ENCODE measurements at places on chromosomes 3 and 15.

- DNase-seq: no peak
These were observed 512.7 kb downstream of the SHQ1 start for GRCh38 chr3:72335458-72336095.

- no peak for DNase-seq
These were observed 328.5 kb downstream of the NAALADL2 start for GRCh38 chr3:175187586-175187985.

- DNase-seq: no peak
These were observed 24.3 kb downstream of the NDUFAF1 start for GRCh38 chr15:41377978-41378377.

- no peak for DNase-seq
These were observed 11.1 kb upstream of the PSTPIP1 start for GRCh38 chr15:76983590-76984375.

DNA sequence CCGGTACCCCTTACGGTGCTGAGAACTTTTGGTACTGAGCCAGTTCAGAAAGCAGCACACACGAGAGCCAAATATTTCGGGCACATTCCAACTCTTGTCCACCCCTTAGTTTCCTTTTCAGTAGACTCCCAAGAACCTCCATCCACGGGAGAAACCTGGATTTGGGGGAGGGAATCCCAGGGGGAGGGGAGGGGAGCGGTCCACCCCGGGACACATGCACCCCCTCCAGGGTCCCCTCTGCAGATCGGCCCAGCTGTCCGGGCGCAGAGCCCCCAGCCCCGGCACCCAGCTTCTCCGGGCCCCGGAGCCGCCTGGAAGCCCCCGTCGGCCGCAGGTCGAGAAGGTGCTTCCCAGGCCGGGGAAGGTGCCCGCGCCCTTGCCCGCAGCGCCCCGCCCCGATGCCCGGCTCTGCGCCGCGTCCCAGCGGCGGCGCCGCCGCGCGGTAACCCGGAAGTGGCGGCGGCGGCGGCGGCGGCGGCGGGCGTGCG lies 455 bp upstream of the ABHD17C start:
- no peak for DNase-seq

DNA sequence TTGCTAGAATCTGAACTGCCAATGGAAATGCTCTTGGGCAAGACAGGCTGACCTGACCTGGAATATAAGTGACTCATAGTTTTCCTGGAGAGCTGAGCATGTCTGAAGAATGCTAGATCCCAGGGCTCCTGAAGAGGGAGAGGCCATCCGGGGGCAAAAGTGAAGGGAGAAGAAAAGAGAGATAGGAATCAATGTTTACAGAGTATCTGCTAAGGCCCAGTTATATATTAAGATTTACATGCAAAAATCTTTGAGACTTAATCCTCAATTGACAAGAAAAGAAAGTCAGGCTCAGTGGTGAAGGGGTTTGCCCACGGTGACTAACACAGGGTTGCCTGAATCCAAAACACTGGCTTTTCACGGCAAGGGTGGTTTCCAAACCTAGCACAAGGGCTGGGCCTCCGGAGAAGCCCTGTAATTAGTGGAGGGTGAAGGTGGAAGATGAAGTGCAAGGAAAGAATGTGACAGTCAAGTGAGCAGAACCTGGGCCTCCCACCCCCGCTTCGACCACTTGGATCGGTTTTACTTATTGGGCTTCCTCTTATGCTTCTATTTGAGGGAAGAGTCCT lies 91.7 kb upstream of the FGF12 start:
- DNase-seq: no peak

GRCh38 chr3:126373682-126374601 lies 16.7 kb upstream of the KLF15 start:
- DNase-seq: no peak

DNA sequence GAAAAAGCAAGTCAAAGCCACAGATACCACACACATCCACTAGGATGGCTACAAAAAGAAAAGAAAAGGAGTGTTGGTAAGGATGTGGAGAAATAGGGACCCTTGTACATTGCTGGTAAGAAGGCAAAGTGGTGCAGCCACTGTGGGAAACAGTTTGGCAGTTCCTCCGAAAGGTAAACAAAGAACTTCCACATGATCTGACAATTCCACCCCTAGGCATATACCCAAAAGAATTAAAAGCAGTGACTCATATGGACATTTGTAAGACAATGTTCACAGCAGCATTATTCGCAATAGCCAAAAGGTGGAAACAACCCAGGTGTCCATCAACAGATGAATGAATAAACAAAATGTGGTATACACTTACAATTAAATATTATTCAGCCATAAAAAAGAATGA lies 22.2 kb upstream of the GMPPB start:
- no peak for DNase-seq

GRCh38 chr15:73022161-73022560 lies 30.1 kb upstream of the NEO1 start:
- peak; percentile 34 for DNase-seq

DNA sequence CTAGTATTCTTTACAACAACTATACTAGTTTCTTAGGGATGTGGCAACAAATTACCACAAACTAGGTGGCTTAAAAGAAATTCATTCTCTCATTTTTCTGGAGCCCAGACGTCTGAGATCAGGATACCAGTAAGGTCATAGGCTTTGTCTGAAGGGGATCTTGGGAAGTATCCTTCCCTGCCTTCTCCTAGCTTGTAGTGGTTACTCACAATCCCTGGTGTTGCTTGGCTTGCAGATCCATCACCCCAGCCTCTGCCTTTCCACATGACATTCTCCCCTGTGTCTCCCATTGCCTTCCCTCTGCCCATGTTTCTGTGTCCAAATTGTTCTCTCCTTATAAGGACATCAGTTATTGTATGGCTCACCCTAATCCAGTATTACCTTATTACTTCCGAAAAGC lies 24.3 kb upstream of the CLDN1 start:
- no peak for DNase-seq

GRCh38 chr15:48021336-48022086 lies 99.3 kb upstream of the SLC24A5 start:
- DNase-seq: no peak

DNA sequence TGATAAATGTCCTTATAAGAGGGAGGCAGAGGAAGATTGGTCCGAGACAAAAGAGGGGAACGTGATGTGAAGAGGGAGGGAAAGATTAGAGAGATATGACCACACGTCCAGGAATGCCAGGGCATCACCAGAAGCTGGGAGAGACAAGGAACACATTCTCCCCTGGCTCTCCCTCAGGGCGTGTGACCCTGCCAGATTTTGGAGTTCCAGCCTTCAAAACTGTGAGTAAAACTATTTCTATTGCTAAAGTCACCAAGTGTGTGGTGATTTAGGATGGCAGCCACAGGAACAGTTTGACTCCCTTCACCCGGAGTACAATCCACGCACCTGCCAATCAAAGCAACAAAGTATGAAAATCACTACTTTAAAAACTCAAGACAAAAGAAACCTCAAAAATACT lies 32.1 kb upstream of the TJP1 start:
- no peak for DNase-seq

DNA sequence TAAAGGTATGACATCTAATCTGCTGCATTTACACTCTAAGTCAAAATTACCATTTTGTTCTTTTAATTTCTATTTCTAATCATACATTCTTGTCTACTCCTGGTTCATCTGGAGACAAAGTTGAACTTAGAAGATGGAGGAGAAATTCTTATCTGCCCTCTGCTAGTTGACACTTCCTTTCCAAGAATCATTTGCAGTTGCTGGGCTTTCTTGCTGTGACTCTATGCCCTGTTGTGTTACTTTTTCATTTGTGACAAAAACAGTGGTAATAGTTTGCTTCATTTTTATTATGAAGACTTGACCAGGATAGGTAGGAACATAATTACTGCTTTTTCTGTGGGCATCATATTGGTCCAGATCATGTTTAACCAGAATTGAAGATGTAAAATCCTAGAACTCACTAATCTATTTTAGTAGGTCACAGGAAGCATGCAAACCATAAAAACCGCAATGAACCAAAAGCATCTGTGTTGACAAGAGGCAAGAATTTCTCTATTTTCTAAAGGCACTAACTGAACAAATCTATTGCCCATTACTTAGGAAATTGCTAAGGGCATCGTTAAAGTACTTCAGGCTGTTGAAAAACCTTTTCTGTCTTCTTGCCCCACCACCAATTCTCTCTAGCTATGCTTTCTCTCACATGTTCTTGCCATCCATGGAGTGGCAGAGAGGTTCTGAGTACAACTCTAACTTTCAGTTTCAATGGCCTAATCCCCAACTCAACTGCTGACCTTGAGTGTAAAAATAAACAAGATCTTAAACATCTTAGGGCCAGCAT lies 4.2 kb upstream of the CCR2 start:
- DNase-seq: no peak

Measured in type B pancreatic cell (in vitro differentiated cells).